Activated naive CD4-positive, alpha-beta T cell treated with anti-CD3 and anti-CD28 coated beads for 36 hours (primary cell): ENCODE measurements at places on chromosomes 12 and 14.

DNA sequence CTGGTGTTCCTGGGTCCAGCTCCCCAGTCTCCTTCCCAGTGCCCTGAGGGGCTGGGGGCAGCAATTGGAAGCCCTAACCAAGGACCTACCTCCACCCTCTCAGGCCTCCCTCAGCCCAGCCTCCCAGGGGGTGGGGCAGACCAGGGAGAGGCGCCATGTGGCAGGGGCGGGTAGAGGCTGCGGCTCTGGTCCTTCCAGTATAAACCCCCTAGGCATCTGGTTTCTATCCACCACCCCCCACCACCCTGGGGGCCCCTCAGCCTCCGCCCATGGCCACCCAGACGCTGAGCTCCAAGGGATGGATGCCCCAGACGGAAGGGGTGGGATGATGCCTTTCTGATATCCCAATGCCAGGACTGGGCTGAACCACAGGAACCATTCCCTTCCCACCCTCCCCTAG, 2.8 kb upstream of the SP7 start:
- no peak for DNase-seq

DNA sequence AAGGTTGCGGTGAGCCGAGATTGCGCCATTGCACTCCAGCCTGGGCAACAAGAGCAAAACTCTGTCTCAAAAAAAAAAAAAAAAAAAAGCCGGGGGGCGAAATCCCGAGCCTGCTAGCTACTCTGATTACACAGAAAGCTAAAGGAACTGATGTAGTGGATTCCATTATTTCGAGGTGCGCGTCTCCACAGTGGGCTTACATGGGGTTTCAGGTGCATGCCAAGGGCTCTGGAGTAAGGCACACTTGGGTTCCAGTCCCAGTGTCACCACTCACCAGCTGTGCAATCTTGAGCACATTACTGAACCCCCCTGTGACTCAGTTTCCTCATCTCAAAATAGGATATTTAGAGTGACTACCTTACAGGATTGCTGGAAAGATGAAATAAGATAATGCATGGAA, 1.7 kb upstream of the RAB15 start:
- DNase-seq = no peak

DNA sequence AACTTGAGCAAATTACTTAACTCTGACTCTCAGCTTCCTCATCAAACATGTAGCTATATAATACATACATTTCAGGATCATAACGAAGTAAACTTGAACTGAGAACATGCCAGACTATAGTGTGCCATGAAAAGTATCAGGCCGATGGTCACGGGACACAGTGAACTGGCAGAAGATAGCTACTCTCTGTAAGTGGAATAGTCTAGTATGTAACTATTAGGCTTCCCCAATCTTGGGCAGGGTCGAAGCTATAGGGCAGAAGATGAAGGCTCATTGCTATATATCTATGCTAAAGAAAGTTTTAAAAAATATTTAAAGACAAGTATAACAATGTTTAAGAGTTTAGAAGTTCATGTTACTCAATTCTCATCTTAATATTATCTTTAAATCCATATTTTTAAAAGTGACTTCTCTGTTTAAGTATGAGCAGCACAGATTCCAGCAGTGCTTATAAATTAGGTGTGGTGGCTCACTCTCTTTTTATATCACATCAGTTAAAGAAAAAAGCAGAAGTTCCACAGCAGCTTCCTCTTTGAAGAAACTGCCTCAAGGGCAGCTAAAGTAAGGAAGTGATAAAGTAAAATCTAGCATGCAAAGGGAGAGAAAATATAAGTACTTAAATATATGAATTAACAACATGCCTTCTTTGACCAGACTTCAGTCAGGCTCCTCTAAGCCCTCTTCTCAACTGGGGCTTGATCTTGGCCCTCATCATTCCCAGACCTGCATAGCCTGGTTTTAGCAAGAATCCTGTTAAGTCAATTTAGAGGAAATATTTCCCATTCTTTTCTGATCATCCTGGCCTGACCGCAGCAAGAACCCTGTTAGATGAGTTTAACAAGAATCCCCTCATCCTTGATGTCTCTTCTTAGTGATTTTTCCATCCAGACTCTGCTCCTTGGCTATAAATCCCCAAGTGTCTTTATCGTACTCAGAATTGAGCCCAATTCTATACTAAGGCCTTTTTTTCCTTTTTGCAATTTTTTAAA, 8.4 kb upstream of the GLIPR1 start:
- no peak for DNase-seq

DNA sequence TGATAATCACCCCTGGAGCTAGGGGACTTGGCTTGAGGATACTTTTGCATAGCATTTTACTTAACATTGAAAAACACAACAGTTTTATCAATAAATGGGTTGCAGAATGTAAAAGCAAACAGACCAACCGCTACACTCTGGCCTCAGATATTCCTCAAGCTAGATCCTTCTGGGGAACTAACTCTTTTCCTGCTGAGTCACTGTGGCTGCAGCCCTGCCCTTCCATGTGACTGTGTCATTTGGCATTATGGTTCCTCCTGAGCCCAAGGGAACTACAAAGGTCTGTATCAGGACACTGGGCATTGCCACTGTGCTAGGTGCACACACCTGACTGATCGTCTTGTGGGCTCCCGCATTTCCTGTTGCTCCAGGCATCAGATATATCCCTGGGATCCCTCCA, 56.6 kb downstream of the TTC9 start:
- no peak for DNase-seq

DNA sequence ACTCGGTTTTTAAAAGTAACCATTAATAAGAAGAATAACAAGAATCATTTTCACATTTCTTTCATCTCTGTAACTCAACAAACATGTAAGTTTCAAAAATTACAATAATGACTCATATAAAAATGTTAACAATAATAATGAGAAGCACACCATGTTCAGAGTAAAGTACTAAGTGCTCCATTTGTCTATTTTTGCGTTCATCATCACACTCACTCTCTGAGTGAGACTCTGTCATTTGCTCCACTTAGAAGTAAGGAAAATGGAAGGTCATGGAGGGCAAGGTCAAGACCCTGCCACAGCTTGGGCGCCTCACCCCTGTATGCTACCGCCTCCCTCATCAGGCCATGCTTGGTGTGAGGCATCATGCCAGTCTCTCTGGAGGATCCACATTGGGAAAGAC, 129.9 kb downstream of the TMEM30B start:
- no peak for DNase-seq

DNA sequence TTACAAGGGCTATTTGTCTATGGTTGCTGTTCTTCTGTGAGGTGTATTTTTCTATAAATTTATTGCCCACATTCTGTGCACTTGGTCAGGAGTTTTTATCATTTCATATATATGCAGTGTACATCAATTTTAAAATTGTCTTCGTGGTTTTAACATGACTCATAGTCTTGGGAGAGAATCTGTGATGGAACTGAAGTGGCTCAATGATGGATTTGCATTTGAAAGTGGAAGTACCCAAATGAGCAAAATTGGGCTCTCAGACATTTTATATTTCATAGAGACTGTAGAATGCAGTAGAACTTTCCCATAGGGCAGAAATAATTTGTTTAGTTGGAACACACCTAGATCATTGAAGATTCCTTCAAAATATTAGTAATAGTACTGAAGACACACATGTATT, 1.9 kb upstream of the SCFD1 start:
- DNase-seq = no peak

DNA sequence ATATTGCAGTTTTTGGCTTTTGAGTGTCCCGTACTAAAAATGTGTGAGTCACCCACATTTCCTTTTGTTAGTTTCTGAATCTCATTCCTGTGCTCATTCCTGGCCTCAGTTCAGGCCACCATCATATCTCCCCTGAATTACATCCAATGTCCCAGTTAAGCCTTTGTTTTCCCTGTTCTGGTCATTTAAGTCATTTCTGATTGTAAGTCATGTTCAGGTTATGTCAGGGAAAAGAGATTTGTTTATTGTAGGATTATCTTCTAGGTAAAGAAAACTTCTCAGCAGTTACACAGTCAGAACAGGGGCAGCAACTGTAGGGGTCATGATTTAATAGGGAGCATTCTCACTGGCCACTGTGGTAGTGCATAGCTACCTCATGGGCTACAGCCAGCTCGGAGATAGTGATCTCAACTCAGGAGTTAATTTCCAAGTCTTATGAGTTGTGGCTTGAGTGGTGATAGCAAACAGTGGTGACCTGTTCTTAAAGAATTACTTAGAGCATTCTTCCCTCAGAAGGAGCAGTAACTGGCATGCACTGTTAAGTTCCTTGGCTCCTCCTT, 6.7 kb downstream of the DDX47 start:
- DNase-seq = no peak

- DNase-seq = no peak
Measured at GRCh38 chr12:90899456-90900182, 55.4 kb downstream of the CCER1 start.

- no peak for DNase-seq
Measured at GRCh38 chr14:57435923-57436322, 45.5 kb downstream of the NAA30 start.

GRCh38 chr14:82094829-82095345, 561.2 kb upstream of the SEL1L start:
- no peak for DNase-seq

GRCh38 chr14:53054457-53054856, 98.7 kb downstream of the DDHD1 start:
- no peak for DNase-seq

DNA sequence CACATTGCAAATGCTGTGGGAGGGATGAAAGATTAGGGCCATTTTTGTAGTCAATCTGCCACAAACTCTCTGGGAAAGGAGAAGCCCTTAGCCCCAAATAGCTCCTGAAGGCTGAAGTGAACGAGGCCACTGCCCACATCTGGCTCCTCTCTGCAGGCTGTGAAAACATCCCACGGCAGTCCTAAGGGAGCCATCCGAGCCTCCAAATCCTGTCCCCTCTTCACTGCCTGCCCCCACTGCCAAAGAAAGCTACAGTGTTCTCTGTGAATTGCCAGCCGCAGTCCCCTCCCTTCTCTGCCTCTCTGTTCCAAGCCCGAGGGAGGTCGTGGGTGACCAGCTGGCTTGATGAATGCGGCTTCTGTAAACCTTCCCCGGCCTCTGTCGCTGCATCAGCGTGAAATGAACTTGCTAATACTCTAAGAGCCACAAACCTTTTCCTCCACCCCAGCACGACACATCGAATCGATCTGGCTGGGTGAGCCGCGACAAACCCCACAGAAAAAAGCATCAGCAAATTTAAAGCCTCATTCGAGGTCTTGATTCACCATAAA, 180.7 kb upstream of the NRXN3 start:
- DNase-seq = no peak

- no peak for DNase-seq
Measured at GRCh38 chr12:123929946-123930583, 42.6 kb downstream of the CCDC92 start.

GRCh38 chr12:2376908-2377657, 324.3 kb downstream of the CACNA1C start:
- DNase-seq = no peak

DNA sequence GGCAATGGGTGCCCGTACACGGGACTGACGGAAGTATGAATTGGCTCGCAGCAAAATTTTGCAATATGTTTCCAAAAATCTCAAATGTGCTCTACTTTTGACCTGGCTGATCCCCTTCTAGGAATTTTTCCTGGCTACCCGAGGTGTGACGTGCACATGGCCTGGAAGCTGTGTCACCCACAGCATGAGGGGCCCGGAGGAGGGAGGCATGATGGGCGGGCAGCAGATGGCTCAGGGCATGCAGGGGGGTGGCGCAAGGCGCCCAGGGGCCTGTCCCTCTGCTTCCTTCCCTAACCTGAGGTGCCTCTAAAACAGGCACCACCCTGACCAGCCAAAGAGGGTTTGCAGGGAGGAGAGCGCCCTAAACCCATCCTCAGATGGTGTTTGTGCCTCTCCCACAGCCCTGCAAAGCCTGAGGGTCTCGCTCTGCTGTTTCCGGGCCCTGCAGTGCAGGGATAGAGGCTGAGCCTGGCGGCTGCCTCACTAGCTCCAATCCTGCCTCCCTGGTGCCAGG, 6.7 kb downstream of the GPR132 start:
- no peak for DNase-seq

- DNase-seq = no peak
Measured at GRCh38 chr14:23040100-23040499, 1.9 kb upstream of the PSMB11 start.

- no peak for DNase-seq
Measured at GRCh38 chr12:70246580-70246979, 3.3 kb downstream of the CNOT2 start.

DNA sequence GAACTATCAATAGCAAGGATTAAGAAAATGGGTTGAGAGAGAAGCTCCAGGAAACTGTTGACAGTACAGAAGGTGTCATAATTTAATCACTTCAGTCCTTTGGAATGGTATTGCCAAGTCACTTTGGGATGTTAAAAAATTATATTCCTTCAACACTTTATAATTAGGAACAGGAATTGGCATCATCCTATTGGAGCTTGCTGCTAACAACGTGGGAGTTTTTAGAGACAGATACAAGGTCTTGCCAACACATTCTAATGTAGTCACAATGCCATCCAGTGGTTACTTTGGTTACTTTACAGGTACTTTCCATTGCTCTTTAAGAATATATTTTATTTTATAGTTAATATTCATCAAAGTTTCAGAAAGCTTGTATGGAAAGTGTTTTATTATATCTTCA, 310.1 kb downstream of the SYT1 start:
- DNase-seq = no peak

DNA sequence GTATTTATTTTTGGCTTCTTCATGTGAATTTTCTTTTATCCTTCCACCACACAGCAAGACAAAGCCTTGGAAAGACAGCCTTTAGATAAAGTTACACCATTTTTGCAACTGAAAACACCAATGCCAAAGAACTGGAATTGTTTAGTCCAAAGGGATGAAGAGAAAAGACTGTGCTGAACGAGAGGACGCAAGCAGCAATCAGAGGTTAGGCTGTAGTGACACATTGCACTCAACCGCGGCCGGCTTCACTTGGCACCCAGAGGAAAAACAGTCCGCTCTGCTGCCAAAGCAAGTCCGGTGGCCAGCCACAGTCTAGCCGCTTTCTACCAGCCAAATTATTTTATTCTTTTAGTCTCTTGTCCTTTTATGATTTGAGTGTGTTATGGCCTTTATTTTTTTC, 49.1 kb upstream of the KCNJ8 start:
- DNase-seq = no peak

DNA sequence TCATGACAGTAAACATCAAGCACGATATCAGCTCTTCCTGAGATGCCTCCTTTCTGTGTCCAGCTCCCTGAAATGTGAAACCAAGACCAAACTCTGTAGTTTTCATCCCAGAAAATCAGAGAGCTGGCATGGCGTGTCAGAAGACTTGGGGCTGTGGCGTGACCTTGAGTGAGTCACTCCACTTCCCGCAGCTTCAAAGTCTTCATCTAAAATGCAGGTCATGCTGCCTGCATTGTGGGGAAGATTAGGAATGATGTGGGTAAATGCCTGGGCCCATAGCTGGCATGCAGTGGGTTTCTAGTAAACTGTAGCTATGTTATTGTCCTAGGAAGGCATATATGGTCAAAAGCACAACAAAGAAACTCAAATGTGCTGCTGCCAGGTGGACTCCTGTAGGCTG, 28.8 kb downstream of the OAS2 start:
- DNase-seq = no peak

- DNase-seq = no peak
Measured at GRCh38 chr14:23514644-23514957, 37.0 kb downstream of the ZFHX2 start.

GRCh38 chr12:122123051-122123760, 44.6 kb downstream of the MLXIP start:
- DNase-seq = peak; percentile 82
